Activated T-helper 1 cell treated with anti-CD3 and anti-CD28 coated beads, Interleukin-2, amount 50 U/mL, for 16 hours (primary cell): ENCODE measurements at places on chromosomes 13 and 19.
A peak's percentile ranks its signal among the peaks of the same experiment; 100 is the strongest.

GRCh38 chr13:108860418-108860817 lies 231.0 kb downstream of the MYO16 start:
- DNase-seq, result no peak

DNA sequence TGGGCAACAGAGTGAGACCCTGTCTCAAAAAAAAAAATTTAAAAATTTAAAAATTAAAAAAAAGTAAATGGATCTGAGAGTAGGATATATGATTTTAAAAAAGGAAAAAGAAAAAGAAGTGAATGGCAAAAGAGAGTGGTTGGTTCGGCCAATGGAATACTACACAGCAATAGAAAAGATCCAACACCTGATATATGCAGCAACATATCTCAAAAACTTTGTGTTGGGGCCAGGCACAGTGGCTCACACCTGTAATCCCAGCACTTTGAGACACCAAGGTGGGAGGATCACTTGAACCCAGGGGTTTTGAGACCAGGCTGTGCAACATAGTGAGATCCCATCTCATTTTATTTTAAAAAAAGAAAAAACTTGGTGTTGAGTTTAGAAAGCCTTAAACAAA lies 1.4 kb upstream of the LYPD3 start:
- no peak for DNase-seq

DNA sequence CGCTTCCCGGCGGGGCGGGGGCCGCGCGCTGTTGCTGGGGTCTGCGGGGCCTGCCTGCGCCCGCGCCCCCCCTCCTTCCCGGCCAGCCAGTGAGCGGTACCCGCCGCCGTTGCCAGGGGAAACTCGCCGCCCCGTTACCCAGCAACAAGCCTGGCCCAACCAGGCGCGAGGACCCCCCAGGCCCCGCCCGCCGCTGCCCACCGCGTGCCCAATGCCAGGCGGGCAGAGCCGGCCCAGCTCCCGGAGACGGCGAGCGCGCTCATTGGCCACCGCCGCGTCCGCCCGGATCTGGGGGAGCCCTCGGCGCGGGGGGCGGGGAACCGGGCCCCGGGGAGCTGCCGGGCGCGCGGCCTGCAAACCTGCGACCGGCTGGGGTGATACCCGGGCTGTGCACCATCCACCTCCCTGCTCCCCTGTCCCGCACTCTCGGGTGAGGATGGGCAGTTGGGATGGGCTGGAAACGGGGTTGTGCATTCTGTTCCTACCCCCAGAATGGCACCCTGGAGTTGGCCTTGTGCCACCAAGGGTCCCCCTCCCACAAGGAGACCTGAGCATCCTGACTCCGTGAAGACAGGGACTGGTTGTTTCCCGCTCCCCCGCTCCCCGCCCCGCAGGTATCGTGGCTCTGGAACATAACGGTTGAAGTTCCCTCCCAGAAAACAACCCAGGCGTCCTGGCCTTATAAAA lies 8.8 kb upstream of the BBC3 start:
- no peak for DNase-seq

- no peak for DNase-seq
Measured at GRCh38 chr19:17249887-17250548, 4.3 kb upstream of the NR2F6 start.

DNA sequence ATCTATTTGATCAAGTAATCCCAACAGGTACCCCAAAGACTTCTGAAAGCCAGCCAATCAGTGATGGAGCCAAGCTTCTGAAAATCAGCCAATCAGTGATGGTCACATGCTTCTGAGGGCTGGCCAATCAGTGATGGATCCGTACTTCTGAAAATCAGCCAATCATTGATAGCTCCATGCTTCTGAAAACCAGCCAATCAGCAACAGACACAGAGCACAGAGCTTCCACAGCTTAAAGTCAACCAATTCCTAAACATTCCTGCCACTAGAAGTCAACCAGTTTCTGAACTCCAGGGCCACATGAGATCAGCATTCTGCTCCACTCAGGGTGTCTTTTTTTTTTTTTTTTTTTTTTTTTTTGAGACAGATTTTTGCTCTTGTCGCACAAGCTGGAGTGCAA lies 8.2 kb upstream of the HSD17B14 start:
- no peak for DNase-seq

GRCh38 chr13:28325022-28325421 lies 169.9 kb downstream of the FLT1 start:
- DNase-seq, result no peak

DNA sequence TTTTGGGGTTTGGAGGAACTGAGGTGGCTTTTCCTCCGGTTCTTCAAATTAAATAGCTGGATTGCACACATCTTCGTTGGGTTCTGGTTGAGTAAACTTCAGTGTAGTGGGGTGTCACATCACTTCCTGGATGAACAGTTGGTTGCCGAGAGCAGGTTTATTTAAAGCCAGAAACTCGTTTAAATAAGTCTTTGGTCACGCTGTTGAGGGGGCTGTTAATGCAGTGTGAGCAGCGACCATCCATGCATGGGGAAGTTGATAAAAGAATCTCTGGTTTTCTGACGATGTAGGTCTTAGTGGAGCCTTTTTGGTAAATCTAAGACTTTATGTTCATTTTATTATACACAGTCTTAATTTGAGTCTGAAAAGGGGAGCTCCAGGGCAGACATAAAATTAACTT lies 351.2 kb upstream of the ARGLU1 start:
- DNase-seq, result no peak

GRCh38 chr19:55301459-55302317 lies 17.9 kb downstream of the BRSK1 start:
- peak; percentile 89 for DNase-seq

DNA sequence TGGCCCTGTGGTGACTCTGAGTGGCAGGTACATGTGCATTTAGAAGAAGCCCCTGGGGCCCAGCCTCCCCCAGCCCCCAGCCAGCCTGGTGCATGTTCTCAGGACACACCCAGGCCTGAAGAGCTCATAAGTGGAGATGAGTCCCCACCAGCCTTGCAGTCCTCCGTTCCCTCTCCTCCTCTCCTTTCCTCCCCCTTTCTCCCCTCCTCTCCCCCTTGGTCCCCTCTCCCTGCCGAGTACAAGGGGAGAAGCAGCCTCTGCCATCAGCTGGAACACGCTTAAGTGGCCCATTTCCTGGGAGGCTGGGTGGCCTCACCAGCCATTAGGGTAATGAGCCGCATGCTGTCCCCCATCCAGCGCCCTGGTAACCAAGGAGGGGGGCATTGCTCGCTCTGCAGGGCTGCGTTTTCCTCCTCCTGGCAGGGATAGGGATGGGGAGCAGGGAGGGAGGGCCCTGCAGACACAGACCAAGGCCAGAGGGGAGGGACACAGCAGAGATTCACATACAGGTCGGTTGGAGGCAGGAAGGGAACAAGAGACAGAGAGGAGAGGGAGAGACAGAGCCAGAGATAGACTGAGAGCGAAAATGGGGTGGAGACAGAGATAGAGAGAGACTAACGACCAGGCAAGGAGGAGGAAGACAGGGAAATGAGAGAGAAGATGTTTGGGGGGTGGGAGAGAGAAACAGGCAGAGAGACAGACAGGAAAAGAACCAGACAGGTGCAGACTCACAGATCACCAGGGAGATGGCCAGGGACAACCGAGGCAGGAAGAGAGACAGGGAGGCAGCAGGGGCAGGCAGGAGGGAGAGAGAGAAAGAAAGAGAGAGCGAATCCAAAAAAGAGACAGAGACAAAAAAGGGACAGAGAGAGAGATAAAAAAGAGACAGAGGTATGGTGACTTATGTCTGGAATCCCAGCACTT lies 19.3 kb upstream of the DPP9 start:
- DNase-seq, result no peak

GRCh38 chr13:41241626-41242025 lies 21.8 kb downstream of the MTRF1 start:
- DNase-seq, result no peak

DNA sequence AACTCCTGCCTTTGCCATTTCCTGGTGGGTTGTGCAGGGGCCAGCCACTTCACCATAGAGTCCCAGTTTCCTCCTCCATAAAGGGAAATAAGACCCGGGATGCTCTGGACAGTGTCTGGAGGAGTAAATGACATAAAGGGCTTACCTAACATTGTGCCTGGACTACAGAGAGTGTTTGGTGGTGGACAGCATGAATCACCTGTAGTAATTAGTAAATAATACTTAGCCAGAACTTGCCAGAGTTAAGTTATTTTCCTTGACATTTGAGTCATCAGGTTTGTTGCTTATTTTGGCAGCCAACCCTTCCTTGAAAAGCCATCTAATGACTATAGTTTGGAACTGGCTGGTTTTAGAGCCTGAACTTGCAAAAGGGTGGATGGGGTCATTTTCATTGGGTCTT lies 159.2 kb downstream of the SLC7A1 start:
- no peak for DNase-seq

GRCh38 chr13:113915786-113916329 lies 52.0 kb upstream of the GAS6 start:
- no peak for DNase-seq

DNA sequence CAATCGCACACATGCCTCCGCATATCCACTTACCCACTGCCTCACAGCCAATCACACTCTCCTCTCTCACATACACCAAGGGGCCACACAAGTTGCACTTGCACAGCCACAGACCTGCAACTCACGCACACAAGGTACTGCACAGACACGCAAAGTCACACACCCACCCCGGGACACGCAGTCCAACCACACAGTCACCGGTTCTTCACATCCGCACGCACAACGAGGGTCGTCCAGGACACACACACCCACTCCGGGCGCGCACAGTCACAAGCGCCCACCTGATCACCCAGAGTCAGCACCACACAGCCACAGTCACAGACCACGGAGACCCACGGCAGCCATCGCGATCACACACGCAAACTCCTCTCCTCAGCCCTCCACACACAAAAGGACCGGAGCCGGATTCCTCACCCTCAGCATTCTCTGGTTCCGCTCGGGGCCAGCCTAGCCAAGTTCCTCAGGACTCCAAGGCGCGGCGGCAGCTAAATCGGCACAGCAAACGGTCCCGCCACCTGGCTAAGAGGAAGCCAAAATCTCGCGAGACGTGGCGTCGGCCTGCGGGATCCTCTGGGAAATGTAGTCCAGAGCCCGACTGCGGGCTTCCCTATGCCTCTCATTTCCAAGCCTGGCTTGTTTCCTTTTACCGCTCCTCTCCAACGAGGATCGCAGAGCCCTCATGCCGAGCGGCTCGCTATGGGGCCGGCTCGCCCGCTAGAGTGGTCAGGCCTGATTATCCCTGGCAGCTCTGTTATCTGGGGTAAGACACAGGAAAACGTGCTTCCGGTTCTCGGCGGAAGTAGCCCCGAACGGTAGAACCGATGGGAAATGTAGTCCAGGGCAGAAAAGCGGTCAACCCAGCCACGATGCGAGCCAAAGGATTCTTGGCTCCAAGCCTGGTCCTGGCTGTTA lies at the start of gene ZNF850:
Gene ZNF850, minus strand, starts transcription at position 497 of the 912 bp plus-strand sequence. CDS start 10,201 bp downstream, outside the sequence.
- DNase-seq, result peak; percentile 85

DNA sequence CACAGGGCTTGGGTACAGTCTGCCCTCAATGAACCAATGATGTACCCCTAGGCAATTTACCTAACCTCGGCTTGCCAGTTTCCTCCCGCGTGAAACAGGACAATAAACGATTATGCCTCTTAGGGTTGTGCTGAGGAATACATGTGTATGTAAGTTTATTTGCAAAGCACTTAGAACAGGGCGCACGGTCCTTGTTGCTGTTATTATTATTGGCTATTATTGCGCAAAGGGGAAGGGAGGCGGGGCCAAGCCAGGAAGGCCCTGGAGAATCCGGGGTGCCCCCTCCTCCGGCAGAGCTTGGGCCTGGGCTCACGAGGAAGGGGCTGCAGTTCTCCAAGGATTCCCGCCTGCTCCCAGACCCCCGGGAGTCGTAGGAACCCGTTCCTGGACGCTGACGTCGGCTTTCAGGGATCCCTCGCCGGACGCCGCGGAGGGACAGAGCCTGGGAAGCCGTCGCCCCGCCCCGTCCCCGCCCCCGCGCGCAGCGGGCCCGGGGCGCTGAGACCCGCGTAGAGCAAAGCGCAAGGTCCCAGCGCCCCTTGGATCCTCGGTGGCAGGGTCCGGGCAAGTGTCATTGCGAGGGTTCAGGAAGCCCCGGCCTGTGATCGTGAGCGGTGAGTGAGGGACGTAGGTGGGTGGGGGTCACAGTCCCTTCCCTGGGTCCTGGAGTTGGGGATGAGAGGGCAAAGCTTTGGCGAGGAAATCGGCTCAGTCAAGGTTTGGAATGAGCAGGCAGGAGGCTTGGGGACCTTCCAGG lies at the start of gene TMEM91:
Gene TMEM91, plus strand, starts transcription at position 293 of the 757 bp plus-strand sequence. CDS start 1,777 bp downstream, outside the sequence.
- DNase-seq, result no peak

GRCh38 chr13:75635101-75635827 lies 866 bp upstream of the LMO7 start:
- DNase-seq, result no peak
